Activated B cell treated with CpG ODN at 0.5 μM for 24 hours (primary cell): ENCODE measurements at places on chromosomes 3 and 15.

DNA sequence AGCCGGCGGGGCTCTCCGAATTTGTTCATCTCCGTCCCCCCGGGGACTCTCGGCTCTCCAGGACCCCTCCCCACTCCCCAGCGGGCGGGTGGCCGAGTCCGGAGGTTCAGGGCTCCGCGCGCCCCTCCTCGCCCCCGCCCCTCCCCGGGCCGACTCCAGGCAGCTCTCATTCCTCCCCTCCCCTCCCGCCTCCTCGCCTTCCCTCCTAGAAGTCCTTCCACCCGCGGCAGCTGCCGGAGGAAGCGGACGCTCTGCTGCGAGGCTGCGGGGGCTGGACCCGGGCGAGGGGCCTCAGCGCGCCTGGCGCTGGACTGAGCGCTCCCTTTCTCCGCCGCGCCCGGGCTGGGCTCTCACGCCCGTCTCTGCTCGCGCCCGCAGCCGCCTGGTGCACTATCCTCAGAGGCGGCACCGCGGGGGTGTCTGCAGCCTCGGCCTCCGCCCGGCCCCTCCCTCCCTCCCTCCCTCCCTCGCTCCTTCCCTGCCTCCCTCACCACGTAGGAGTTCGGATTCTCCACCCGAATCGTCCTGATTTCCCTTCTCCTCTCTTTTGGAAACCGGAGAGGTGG lies at the start of gene ROBO2:
ROBO2 (plus strand) TSS at position 494 of the 566 bp plus-strand sequence. CDS start 687 bp downstream, outside the sequence.
- no peak for DNase-seq

GRCh38 chr15:55151631-55152030 lies 45.1 kb downstream of the RSL24D1 start:
- DNase-seq = no peak

DNA sequence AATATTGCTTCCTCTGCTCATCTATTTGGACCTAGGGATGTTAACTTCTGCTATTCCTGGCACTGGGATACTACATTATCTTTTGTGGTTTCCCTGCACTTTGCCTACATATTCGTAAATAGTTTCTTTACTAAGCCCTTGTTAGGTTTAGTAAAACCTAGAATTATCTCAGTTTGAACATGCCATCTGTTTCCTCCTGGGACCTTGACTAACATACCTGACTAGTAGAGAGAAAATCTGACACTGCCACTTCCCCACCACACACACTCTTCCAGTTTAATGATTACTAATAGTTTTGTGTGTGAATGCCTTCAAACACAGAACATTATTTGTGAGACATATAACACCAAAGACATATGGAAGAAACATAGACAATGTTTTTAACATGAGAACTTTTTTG lies 28.2 kb upstream of the SOX2 start:
- no peak for DNase-seq

- DNase-seq = no peak
Measured at GRCh38 chr15:94080416-94080815, 150.9 kb upstream of the MCTP2 start.

- DNase-seq = no peak
Measured at GRCh38 chr15:65940618-65940909, 71.3 kb downstream of the RAB11A start.

GRCh38 chr15:24985224-24985623 lies 30.4 kb downstream of the SNRPN start:
- no peak for DNase-seq

GRCh38 chr3:46293991-46294833 lies 52.0 kb downstream of the CCR3 start:
- DNase-seq = no peak

DNA sequence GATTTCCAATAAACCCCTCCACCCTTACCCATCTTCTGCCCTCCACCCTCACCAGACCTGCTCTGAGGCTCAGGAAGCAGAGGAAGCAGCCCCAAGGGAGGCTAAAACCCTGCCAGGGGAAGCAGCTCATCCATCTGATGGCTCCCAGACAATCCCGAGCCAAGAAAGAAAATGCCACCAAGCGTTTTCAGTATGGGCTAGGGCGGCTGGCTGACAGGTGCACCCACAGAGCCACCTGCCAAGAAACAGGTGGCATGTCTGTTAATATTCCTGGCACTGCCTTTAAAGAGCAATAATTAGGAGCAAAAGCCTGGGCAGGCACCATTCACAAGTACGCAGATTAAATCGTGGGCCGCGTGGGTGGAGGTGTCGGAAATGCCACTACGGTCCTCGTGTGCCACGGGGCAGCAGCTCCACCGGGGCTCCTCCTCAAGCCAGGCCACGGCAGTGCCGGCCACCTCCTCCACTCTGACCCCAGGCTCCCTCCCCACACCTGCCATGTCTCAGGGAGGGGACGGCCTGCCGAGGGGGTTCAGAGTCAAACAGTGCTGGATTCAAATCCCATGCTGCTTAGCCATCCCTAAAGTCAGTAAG lies 23.9 kb upstream of the GRIP2 start:
- no peak for DNase-seq

DNA sequence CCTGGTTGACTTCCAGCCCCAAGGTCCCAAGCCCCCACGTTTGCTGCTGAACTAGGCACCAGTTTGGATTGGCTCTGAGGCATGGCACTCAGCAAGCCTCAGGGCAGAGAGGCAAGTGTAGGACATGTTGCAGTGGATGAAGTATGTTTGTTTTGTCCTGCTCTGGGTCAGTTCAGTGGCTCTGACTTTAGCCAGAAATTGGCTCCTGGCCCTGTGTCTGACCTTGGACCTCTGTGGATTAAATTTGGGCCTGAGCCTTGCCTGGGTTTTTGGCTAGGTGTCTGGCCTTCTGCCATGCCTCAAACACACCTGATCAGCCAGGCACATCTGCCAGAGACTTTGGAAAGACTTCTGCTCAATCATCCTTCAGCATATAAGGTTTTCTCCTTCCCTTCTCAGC lies 3.6 kb upstream of the MRAS start:
- no peak for DNase-seq

DNA sequence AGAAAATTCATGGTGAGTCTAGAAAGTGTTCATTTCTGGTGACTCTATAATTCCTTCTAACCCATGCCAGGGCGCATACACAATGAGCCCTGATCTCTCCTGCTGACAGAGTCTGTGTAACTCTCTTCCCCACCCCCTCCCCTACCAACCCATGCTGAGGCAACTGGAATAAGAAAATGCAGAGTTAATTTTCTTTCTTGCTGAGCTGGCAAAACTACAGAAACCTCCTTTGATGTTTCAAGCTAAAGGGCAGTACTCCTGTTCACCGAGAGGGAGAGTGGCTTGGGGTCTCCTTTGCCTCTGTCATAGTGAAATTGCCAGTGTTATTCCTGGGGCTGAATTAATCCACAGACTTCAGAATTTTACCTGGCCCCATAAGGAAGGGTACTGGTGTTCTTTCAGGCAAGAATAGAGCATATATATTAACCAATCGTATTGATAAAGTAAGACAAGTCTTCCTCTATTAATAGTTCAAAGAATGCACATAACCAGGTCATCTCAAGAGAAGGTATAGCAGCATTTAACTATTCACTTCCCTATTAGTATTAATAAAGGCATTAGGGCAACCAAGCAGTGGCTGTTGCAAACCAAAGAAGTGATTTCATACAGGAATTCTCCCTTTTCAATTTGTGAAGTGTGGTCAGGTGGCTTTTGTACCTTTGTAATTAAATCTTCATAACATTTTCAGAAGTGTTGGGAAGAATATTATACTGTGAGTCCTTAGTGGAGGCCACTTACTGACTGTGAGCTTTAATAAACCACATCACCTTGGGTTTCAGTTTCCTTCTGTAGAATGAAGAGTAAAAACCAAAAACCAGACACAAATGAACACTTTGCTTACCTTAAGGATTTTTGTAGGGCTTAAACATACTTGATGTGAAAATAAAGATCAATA lies 4.1 kb downstream of the GAP43 start:
- no peak for DNase-seq

- DNase-seq = no peak
Measured at GRCh38 chr15:93413745-93414144, 324.7 kb upstream of the RGMA start.

- DNase-seq = no peak
Measured at GRCh38 chr15:34927726-34928125, 41.8 kb downstream of the AQR start.

DNA sequence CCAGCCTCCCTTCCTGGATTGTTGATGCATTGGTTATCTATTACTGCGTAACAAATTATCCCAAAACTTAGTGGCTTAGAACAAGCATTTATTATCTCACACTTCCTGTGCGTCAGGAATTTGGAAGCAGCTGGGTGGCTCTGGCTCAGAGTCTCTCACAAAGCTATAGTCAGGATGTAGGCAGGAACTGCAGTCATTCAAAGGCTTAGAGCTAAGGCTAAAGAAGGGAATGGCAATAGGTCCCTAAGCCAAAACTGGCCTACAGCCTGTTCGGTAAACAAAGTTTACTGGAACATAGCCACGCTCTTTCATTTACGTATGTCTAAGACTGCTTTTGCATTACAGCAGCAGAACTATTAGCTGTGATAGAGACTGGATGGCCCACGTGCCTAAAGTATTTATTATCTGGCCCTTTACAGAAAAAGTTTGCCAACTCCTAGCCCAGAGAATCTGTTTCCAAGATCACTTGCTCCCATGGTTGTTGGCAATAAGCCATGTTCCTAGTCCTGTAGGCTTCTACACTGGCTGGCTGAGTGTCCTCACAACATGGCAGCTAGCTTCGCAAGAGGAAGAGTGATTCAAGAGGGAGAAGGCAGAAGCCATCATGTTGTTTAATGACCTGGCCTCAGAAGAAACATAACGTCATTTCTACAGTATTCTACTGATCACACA lies 132.4 kb downstream of the SNRK start:
- DNase-seq = no peak

DNA sequence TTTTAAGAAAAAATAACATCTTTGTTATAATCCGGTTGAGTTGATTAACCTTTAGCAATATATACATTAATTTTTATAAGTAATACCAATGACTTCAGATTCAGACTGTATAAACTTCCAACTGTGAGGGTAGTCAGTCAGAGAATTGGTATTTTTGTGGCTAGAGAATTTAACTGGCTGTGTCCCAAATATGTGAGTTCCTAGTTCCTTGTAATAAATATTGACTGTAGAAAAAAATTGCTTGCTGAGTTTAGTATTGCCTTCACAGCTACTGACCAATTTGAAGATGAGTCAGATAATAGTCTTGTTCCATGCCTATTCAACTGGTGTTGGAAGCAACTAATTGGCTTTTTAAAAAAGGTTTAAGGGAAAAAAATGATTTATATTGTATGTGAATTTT lies 210.8 kb downstream of the GAP43 start:
- DNase-seq = no peak

DNA sequence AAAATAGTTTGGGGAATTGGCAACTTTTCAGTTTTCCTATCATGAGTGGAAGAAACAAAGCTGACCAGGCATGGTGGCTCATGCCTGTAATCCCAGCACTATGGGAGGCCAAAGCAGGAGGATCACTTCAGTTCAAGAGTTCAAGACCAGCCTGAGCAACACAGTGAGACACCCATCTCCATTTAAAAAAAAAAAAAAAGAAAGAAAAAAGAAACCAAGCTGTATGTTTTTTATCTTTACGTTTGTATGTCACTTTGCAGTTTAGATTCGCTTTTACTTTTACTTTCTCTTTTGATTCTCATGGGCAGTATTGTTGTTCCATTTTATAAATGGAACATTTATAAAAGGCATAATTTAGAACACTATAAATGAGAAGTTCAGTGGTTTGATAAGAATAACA lies 31.2 kb upstream of the TNIK start:
- no peak for DNase-seq

- DNase-seq = no peak
Measured at GRCh38 chr3:99126316-99126715, 224.8 kb upstream of the DCBLD2 start.

GRCh38 chr15:48361685-48362084 lies 30.5 kb downstream of the DUT start:
- no peak for DNase-seq

DNA sequence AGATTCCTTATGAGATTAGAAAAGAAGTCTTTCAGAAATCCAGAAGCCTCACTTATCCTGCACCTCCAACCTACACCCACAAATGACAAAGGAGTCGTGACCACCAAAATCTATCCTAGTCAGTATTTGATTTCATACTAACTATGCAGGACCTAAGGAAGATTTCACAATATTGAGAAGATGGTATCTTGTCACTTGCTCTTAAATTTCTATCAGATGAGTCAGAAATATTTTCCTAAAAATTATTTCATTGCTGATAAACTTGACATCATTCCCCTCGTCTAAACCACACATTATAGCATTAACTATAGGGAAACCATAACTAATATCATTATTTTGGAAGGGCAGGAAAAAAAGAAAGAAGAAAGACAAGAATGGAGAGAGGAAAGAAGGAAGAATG lies 138.0 kb upstream of the THBS1 start:
- DNase-seq = no peak

GRCh38 chr3:179308001-179308400 lies 14.8 kb upstream of the ZNF639 start:
- DNase-seq = no peak

DNA sequence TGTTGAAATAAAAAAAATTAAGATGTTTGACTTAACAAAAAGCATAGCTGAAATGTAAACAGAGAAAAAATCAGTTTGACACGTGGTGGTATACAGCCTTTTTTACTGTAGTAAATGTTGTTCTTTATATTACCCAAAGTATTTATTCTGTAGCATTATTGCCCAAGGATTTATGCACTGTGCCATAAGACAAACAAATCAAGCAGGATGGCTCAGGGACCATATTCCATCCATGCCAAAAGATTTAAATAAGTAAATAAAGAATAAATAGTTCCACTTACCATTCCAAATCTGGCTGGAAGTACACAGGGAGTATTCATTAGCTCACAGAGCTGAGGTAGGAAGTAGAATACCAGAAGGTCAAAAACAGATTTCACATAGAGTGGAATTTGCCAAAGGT lies 666.7 kb upstream of the CADM2 start:
- DNase-seq = no peak

GRCh38 chr3:111338059-111338698 lies 203.8 kb upstream of the CD96 start:
- DNase-seq = no peak

GRCh38 chr3:11006986-11007933 lies 14.7 kb downstream of the SLC6A1 start:
- no peak for DNase-seq

- no peak for DNase-seq
Measured at GRCh38 chr3:177842743-177843734, 645.8 kb upstream of the TBL1XR1 start.
